ENCODE measurements at places on chromosomes 16 and 17.
A peak's percentile ranks its signal among the peaks of the same experiment; 100 is the strongest.

- no peak for DNase-seq
Observed at GRCh38 chr17:42475121-42475520, 16.4 kb downstream of the ATP6V0A1 start.

DNA sequence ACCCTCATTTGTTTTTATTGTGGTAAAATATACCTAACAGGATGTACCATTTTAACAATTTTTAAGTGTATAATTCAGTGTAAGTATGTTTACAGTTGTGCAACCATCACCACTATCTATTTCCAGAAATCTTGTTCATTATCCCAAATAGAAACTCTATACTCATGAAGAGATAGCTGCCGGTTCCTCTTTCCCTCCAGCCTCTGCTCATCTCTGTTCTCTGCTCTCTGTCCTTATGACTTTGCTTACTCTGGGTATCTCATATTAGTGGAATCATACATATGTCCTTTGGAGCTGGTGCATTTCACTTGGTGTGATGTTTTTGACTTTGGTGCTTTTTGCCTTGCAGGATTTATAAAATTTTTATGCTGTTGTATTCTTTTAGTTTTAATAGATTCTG lies 19.4 kb downstream of the CYLD start:
- no peak for DNase-seq

DNA sequence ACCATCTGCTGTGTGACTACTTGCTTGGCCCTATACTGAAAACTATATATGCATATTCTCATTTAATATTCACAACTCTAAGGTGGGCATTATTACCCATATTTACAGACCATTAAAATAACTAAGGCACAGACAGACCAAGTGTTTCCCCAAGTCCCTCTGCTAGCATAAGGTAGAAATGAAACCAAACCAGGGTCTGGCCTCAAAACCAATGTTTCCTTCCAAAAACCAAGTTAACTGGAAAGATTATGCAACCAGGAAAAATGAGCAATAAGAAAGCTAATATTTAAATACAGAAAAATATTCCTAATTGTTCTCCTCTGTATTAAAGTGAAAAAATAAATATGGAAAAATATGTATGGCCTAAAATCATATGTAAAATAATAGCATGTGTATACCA lies 50.1 kb downstream of the XPO6 start:
- no peak for DNase-seq

- DNase-seq, result no peak
Observed at GRCh38 chr17:52025236-52025635, 133.3 kb downstream of the CA10 start.

DNA sequence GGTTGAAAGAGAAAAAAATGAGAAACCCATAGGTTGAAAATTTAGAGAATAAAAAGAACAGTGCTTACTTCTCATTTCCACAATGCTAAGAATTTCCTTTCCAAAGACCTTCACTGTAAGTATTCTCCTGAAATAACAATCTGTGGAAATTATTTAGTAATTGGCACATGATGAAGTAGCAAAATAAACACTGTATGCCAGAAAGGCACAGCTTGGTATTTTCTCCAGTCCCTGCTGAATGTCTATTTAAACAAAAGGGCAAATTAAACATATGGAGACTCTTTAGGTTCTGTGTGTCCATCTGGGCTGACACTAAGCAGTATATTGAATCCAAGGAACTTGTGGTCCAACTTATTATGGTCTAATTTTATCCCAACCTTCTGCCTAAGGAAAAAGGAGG lies 46.1 kb downstream of the CHCT1 start:
- no peak for DNase-seq

DNA sequence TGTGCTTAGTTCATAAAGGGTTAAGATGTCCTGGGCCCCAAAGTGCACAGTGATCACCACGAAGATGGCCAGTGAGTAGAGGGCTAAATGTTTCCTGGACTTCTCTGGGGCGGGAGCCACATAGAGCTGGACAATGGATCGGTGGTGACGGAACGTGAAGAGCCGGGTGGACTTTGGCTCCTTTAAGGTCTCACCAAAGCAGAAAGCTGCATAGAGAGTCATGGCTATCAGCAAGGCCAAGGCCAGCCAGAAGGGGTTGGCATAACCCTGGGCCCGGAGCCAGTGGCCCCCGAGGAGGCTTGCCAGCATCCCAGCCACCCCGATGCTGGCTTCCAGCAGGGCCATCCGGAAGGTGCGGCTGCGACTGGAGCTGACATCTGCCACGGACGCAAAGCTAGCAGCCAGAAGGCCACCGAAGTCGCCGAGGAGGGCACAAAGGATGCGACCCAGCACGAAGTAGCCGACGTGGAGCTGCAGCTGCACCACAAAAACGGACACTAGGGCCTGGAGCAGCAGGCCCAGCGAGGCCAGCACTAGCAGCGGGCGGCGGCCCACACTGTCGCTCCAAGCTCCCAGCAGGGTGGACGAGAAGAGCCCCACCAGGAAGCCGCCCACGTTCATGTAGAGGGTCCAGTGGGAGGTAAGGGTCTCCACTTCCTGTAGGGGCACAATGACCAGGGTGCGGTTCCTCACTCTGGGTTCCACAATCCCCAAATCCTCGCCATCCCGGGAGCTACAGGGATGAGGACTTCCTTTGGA lies 1.0 kb downstream of the SLC46A1 start:
- no peak for DNase-seq

- no peak for DNase-seq
Observed at GRCh38 chr16:23786964-23787561, 32.2 kb downstream of the CHP2 start.

- peak; percentile 4 for DNase-seq
Observed at GRCh38 chr17:61583242-61583641, 7.8 kb downstream of the NACA2 start.

GRCh38 chr17:1182811-1183170 lies 3.0 kb upstream of the ABR start:
- DNase-seq, result no peak

- DNase-seq, result no peak
Observed at GRCh38 chr16:79492036-79492435, 108.5 kb downstream of the MAF start.

DNA sequence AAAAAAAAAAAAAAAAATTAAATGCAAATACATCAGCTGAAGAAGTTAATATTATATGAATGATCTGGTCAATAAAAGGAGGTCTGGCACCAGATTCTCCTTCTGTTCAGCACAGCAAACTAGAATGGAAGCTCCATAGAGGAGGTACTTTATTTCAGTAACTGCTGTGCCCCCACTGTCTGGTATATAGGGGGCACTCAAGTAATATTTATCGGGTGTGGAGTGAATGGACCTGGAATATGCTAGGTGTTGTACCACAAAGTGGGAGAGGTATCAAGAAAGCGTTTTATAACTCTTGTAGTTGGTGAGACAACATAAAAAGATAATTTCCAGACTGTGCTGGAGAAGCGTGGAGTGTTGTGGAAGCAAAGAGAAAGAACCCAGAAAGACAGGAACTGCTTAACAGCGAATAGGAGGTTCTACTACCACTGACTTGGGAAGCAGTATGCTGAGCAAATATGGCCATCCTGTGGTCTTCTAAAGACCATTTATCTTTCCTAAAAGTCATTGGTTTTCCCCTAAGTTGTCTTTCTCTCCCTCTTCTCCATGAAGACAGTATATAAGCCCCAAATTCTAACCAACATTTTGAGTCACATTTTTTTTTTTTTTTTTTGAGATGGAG lies 12.2 kb upstream of the PRKCA start:
- DNase-seq, result no peak

DNA sequence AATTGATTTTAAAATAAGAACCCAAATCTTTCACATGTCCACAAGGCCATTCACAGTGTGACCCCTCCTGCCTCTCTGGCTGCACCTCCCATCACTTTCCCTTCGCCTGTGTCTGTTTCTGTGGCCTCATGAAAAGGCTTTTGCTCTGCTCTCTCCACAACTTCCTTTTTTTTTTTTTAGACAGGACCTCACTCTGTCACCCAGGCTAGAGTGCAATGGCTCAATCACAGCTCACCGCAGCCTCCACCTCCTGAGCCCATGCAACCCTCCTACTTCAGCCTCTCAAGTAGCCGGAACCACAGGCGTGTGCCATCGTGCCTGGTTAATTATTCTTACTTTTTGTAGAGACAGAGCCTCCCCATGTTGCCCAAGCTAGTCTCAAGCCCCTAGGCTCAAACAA lies 197.1 kb downstream of the ABCC12 start:
- no peak for DNase-seq

DNA sequence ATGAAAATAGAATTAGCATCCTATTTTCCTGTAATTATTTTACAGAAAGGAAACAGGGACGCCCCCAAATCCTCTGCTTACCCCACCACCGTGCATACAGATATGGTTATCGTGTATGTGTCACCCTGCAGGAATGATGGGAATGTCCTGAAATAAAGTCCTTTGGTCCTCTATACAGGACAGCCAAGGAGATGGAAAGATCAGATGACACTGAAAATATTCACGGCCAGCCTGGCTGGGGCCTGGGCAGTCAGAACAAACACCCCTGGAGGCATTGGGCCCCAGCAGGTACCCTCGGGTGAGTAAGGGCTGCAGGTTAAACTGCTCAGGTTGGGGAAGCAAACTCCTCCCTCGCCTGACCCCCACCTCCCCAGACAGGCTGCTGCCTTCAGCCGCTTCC lies 368.0 kb downstream of the FOXL1 start:
- DNase-seq, result no peak

- DNase-seq, result no peak
Observed at GRCh38 chr16:3017794-3018506, at the start of gene CLDN6. TSS of gene CLDN6 (minus strand) at chr16:3018183. CDS start at chr16:3016021, 2,162 bp downstream.

GRCh38 chr17:42337442-42337841 lies 49.1 kb downstream of the STAT5A start:
- DNase-seq, result peak; percentile 64

GRCh38 chr17:62666061-62666800 lies 38.8 kb downstream of the MRC2 start:
- no peak for DNase-seq

DNA sequence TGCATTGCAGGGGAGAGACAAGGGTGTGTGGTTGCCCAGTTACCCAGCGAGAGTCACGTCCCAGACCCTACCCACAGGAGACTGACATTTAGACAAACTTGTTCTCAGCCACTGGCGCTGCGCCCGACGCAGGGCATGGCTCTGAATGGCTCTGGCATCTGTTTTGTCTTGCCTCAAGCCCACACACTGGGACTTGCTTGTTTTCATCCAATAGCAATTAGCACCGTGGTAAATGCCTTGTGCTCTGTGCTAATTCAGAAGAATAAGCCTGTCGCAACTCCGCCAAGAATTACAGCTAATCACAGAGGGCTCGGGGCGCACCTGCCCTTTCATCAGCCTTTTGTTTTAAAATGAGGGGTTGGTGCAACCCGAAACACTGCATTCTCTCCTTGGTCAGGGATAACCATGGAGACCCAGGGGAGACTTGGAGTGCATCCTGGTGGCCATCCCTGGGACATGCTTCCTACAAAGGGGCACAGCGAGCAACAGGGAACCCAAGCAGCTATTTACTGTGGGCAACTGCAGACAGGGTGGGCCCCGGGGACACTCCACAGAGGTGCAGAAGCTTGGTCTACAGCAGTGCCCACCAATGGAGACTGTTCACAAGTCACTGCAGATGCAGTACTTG lies 220.6 kb upstream of the ZFHX3 start:
- DNase-seq, result no peak

Measured in CD4-positive, alpha-beta T cell treated with Interleukin-4 for 1 hour (primary cell).